ENCODE measurements at places on chromosomes 1 and 21. TPM values are rescaled to one million over a fixed set of nuclear protein-coding genes. Genes with fewer than 3 reads are reported as not detected.

Gene SLC22A15
- total RNA-seq = 1.2 TPM

Gene OLIG2
- total RNA-seq = not detected

Gene SLAMF7
- 7.0 TPM for total RNA-seq

Gene TLCD4
- 46.0 TPM for total RNA-seq

Gene KCNE2
- 1.1 TPM for total RNA-seq

Gene LAPTM5
- 15.8 TPM for total RNA-seq

Gene WDTC1
- 31.2 TPM for total RNA-seq

Gene C1QA
- 38.5 TPM for total RNA-seq

Gene DMRTA2
- not detected for total RNA-seq

Gene INSRR
- not detected for total RNA-seq

Gene SERPINC1
- total RNA-seq = 1.8 TPM

Gene RGS18
- total RNA-seq = 0.42 TPM

Gene NPR1
- 3.6 TPM for total RNA-seq

Gene LPAR3
- total RNA-seq = 3.6 TPM

Gene KRTAP10-4
- total RNA-seq = not detected

Gene ALPL
- total RNA-seq = 1.6 TPM

Gene CFHR2
- total RNA-seq = not detected

Gene DYNLT5
- total RNA-seq = not detected

Gene USF1
- total RNA-seq = 63.6 TPM

Gene C8B
- not detected for total RNA-seq

Gene SLC44A5
- 5.4 TPM for total RNA-seq

Gene PEX10
- 15.0 TPM for total RNA-seq

Gene FOXD2
- 25.1 TPM for total RNA-seq

Gene MAP3K7CL
- 3.4 TPM for total RNA-seq

Gene PBX1
- 53.7 TPM for total RNA-seq

Gene SPRR2A
- not detected for total RNA-seq

Gene CNIH3
- 1.4 TPM for total RNA-seq

Gene PAFAH2
- total RNA-seq = 34.8 TPM

Gene ZNF648
- total RNA-seq = not detected

Gene LCE2B
- total RNA-seq = not detected

Gene LYPD8
- total RNA-seq = 310 TPM

Gene RGS5
- 41.7 TPM for total RNA-seq

Gene PSRC1
- 36.0 TPM for total RNA-seq

Gene GNG4
- 10.0 TPM for total RNA-seq

Gene LRRC3
- 2.7 TPM for total RNA-seq

Gene AMY1B
- not detected for total RNA-seq

Gene ITLN1
- 256 TPM for total RNA-seq

Gene BRINP2
- total RNA-seq = not detected

Gene AMPD1
- 0.50 TPM for total RNA-seq

Gene SPATC1L
- 6.9 TPM for total RNA-seq

Gene OLFM3
- not detected for total RNA-seq

Gene GBP6
- total RNA-seq = not detected

Gene FGR
- 1.4 TPM for total RNA-seq

Gene FH
- 138 TPM for total RNA-seq

Gene XCL2
- total RNA-seq = not detected

Gene SLAMF9
- not detected for total RNA-seq

All from colonic mucosa (tissue), 4 donors.